ENCODE measurements at places on chromosomes 16 and 17.

- DNase-seq: no peak
Measured at GRCh38 chr16:8063159-8063558, 527.2 kb downstream of the TMEM114 start.

- DNase-seq: peak; percentile 12
Measured at GRCh38 chr16:84660973-84661372, 12.7 kb downstream of the KLHL36 start.

DNA sequence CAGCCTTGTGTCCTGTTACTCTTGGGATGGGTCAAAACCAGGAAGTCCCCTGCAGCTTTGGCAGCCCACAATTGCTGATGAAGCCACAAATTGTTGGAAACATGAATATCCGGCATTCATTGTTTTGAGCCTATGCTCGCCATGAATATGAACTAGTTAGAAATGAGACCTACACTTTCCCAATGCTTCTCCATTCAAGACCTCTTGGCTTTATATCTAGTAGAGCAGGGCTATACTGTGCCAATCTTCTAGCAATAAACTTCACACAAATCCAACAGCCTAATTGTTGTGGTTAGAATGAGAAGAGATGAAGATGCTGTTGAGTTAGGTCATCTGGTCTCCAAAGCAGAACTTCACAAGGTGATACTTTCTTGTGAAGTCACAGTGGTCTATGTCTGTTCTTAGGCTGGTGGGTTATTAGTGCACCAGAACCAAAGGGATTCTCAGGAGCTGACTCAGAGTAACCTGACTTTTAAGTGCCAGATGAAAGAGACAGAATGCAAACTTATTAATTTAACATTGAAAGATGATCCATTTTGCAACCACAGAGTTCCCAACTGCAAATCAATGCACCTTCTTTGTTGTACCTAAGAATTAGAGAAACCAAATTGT lies 13.7 kb upstream of the KRT23 start:
- DNase-seq: no peak

- no peak for DNase-seq
Measured at GRCh38 chr17:38451030-38451839, 23.0 kb downstream of the ARHGAP23 start.

- DNase-seq: no peak
Measured at GRCh38 chr17:48356866-48357265, 73.1 kb downstream of the SKAP1 start.

- DNase-seq: peak; percentile 77
Measured at GRCh38 chr16:66551348-66551759, 1.0 kb upstream of the CKLF start.

- DNase-seq: no peak
Measured at GRCh38 chr17:51351890-51352289, 91.5 kb downstream of the UTP18 start.

- DNase-seq: no peak
Measured at GRCh38 chr16:17229766-17230165, 241.0 kb downstream of the XYLT1 start.

DNA sequence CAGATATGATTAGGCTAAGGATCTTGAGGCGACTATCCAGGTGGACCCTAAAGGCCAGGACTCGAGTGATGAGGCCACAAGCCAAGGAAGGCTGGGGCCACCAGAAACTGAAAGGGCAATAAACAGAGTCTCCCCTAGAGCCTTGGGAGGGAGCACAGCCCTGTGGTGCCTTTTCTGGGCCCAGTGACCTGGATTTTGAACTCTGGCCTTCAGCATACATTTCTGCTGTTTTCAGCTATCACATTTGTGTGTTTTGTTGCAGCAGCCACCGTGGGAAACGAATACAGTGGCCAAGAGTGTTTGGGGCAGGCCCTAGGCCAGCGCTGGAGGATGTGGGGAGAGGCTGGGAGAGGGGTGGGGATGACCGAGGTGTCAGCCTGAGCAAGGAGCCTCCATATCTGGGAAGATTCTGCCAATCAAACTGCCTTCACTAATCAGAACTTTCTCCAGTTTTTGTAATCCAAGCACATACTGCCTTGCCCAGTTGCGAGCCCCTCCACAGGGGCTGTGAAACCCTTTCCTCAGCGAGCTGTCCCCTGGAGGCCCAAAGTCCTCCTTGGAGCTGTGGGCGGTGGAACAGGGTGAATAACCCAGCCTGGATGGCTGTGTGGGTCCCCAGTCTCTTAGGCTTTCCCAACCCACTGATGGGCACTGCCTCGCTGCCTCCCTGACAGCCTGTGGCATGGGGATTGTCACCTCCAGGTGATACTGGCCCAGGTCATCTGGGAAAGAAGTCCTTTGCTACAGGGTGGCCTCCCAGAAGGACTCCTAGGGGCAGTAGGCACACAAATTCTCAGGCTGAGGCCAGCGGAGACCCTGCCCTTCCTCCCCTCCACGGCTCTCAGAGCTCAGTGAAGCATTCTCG lies 16.8 kb downstream of the B9D1 start:
- DNase-seq: no peak

GRCh38 chr17:44522883-44523671 lies 19.9 kb upstream of the GPATCH8 start:
- peak; percentile 78 for DNase-seq

DNA sequence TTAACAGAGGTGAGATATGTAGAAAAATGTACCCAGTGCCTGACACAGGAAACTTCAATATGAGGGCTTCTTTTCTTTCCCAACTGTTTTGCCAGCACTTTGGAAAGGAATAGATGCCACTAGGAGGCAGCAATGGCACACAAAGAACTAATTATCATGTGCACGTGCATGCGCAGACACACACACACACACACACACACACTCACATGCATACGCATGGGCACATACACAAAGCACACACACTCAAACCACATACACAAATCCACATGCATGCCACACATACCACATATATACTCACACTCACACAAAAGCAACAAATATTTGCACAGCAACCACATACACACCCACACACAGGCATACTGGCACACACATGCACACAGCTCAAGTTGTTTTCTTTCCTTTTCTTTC lies 8.8 kb upstream of the CEP112 start:
- peak; percentile 47 for DNase-seq

DNA sequence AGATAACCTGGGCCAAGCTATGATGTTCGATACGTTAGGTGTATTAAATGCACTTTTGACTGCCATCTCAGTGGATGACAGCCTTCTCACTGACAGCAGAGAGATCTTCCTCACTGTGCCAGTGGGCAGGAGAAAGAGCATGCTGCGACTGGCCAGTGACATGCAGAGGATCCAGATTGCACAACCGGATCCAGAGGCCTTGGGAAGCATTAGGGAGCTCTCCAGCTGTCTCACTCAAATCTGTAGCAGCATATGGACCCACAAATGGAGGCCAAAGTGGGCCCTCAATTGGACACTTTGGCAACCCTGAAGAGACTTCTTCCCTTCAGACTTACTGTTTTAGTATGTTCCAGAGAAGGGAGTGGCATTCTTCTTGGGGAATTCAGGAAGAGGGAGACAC lies 20.9 kb downstream of the PDZD9 start:
- DNase-seq: no peak

GRCh38 chr16:27363797-27364196 lies 38.2 kb upstream of the IL21R start:
- no peak for DNase-seq

- DNase-seq: no peak
Measured at GRCh38 chr17:54348234-54348633, 525.5 kb downstream of the KIF2B start.

GRCh38 chr17:80822700-80823410 lies 168.8 kb upstream of the CHMP6 start:
- DNase-seq: no peak

DNA sequence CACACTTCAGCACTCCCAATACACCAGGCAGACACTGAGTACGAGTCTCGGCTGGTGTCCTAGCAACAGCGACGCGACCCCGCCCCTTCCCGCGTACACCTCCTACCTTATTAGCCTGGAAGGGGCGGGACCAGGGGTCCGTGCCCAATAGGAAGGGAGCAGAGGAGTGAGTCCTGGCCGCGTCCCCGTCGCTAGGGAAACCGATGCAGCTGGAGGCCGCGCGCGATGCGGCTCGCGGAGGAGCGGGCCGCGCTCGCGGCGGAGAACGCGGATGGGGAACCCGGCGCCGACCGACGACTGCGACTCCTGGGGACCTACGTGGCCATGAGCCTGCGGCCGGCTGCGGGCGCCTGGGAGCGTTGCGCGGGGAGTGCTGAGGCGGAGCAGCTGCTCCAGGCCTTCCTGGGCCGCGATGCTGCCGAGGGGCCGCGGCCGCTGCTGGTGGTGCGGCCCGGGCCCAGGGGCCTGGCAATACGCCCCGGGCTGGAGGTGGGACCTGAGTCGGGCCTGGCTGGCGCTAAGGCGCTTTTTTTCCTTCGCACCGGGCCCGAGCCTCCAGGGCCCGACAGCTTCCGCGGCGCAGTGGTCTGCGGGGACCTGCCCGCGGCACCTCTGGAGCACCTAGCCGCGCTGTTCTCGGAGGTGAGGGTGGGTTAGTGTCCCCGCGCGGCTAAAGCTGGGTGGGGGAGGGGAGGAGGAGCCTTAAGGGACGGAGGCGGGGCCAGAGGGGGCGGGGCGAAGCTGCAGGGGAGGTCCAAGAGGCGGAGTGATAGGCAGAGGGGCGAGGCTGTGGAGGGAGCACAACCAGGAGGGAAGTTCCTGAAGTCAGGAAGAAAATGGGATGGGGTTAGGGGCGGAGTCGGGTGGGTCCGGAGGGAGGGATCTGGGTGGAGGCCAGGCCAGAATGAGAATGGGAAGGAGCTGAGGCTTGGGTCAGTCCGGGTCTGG lies at the start of gene DNAH9:
DNAH9 (plus strand) TSS at position 197 of the 948 bp plus-strand sequence; CDS start at position 226, 29 bp downstream.
- peak; percentile 0 for DNase-seq

DNA sequence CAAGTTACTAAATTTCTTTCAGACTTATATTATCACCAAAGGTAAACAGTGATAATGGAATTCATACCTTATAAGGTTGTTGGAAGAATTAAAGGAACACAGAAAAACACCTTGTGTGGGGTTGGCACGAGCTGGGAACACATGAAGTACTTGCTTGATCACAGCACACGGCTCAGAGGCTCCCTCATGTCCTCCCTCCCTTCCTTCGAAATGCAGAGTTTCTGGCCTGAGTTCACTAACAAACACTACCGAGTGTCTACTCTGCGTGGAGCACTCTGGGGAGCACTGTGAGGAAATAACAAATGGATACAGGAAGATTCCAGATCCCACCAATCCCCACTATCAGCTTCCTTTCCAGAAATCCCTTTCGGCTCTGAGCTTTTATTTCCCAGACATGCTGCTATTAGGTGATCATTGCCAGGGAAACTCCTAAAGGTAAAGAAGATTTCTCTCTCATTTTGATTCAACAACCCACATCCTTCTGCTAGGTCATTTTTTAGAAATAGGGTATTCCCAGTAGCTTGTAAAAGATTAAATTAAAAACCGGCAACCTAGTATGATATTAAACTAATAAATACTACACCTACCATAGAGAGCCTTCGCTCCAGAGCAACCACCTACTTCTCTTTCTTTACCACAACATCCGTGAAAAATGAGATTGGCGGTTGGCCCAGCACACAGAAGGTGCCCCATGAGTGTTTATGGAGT lies 6.1 kb upstream of the HNF1B start:
- no peak for DNase-seq

- peak; percentile 92 for DNase-seq
Measured at GRCh38 chr17:4725646-4726310, 5.5 kb upstream of the MED11 start.

DNA sequence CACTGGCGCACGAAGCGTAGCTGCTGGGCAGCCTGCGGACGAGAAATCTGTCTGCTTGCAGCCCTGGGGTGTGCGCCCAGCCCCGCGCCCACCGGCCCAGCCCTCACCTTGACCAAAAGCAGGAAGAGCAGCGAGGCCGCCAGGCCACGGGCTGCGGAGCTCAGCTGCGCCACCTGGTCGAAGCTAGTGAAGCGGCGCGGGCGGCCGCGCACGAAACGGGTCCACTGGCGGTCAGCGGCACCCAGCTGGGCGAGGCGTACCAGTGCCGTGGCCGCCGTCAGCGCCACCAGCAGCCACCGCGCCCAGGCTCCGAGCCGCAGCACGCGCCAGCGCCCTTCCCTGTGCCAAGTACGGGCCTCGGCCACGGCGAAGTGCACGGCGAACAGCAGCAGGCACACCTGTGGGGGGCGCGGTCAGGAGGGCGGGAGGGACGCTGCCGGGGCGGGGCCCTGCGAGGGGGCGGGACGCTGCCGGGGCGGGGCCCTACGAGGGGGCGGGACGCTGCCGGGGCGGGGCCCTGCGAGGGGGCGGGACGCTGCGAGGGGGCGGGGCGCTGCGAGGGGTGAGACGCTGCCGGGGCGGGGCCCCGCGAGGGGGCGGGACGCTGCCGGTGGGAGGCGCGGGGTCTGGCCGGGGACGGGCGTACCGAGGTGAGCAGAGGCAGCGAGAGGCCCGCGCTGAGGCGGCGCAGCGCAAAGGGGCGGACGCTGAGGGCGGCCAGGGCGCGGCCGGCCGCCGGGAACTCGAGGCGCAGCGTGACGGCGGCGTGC lies 43.2 kb downstream of the TSC2 start:
- DNase-seq: no peak

GRCh38 chr16:9434659-9435058 lies 343.2 kb downstream of the HAPSTR1 start:
- DNase-seq: no peak

- no peak for DNase-seq
Measured at GRCh38 chr17:80096561-80097021, 4.8 kb upstream of the GAA start.

- DNase-seq: no peak
Measured at GRCh38 chr17:11454096-11454495, 144.2 kb upstream of the DNAH9 start.

DNA sequence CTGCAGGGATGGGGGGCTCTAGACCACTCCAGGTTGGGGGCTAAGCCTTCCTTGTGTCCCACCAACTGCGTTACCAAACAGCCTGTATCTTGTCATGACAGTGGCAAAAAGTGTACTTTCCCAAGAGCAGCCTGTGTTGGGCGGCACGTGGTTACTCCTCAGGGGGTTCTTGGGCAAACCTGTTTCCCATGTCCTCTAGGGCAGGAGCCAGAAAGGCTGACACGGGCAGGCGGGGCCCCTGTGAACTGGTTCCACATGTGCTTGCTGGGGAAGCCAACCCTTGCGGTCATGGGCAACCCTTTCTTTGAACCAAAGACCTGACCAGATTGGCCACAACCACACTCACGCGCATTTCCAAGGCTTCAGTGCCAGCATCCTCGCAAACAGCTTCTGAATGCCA lies 228.5 kb downstream of the RBFOX3 start:
- no peak for DNase-seq

DNA sequence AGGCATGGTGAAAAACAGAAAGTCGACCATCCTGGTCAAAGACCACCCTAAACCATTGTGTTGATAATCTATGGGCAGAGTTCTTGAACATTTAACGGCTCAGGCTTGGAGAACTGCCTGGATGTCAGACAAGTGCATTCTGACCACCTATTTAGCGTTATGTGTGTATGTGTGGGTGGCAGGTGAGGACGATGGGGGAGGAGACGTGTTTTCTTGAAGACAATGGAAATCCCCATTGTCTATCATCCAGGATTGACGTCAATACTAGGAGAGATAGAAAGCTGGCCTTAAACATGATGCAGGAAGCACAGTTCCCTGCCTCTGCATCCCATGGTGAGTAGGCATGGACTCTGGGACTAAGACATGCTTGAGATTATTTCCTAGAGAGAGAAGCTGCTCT lies 157.4 kb upstream of the MAF start:
- DNase-seq: no peak

GRCh38 chr17:38910325-38910724 lies 15.1 kb upstream of the LASP1NB start:
- DNase-seq: peak; percentile 35

Data from inflammatory macrophage (primary cell).